ENCODE measurements at places on chromosomes 4 and X.

GRCh38 chr4:149932188-149932587, 116.5 kb upstream of the IQCM start:
- DNase-seq = no peak

DNA sequence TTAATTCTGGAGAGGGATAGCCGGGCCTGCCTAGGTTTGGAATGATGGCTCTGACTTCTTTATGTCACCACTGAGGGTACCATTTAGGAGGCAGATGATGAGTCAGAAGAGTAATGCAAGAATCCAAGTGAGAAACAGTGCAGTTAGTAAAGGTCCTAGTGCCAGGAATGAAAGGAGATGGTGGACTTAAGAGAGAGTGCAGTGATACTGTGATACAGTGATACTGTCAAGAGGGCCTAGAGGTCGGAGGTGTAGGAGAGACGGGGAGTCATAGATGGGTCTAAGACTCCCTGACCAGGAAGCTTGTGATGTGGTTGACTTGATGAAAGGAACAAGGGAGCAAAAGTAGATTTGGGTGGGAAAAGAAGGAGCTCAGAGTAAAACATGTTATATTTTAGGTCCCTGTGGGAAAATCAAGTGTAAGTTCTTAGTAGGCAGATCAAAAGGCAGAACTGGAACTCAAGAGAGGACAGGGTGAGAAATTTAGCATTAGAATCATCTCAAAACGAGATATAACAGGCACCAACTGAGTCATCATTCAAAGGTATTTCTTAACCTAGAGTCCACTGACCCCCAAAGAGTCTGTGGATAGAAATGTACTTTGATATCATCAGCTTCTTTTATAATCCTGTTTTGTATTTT, 85.0 kb downstream of the NFKB1 start:
- DNase-seq = no peak

DNA sequence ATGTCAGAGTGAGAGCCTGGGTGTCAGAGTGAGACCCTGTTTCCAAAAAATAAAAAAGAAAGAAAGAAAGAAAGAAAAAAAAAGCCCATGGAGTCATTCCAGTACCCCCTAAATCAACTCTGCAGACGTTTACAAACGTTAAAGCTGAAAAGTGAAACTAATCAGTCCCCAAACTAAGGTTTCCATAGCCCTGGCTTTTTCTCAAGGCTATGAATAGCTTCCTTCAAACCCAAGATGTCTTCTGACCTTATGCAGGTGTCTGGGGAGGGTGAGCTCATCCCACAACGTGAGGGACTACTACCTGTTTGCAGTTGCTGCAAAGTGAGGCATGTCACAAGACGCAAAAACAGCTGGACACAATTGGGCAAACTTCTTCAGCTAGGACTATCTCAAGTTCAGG, 144.0 kb downstream of the SH3KBP1 start:
- no peak for DNase-seq

DNA sequence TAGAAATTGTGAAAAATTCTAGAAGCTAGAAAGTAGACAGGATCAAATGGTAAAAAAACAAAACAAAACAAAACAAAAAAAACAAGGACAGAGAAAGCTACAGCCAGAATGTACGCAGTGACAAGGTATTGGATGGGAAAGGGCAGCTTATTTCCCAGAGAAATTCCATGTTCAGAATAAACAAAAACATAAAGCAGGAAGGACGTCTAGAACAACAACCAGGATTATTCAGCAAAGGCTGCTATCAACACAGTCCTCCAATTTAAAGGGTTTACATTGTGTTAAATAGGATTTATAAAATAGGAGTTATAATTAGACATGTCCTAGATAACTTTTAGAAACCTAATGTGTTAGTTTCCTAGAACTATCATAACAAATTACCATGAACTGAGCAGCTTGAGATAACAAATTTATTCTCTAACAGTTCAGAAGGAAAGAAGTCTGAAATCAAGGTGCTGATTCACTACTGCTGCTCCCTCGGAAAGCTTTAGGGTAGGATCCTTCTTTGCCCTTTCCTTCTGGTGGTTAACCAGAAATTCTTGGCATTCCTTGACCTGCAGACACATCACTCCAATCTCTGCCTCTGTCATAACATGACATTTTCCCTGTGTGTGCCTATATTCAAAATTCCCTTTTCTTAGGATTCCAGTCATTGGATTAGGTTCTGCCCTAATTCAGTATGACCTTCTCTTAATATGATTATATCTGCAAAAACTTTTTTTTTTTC, 175.6 kb downstream of the SNCA start:
- no peak for DNase-seq

DNA sequence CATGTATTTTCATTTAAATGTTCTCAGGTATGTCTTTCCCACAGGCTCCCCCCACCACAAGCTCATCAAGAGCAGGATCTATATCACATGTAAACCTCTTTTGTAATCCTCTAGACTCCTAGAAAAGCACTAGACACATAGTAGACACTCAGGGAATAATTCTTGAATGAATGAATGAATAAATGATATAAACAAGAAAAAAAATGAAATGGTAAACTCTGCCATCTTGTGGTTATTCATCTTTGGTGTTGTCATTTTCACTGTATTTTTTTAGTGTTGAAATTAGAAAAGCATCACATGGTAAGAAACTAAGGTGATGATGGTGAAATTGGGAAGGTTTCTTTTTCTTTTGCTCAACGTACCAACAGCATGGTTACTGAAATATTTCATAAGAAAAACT, 34.2 kb upstream of the C1GALT1C1 start:
- DNase-seq = no peak

GRCh38 chr4:107757864-107758476, 37.9 kb upstream of the PAPSS1 start:
- DNase-seq = no peak

GRCh38 chr4:139940600-139940999, 213.4 kb downstream of the MAML3 start:
- DNase-seq = no peak

- DNase-seq = no peak
These were observed 513.8 kb upstream of the FAM241A start for GRCh38 chr4:111631215-111631999.

GRCh38 chr4:144411700-144412099, 234.3 kb upstream of the HHIP start:
- DNase-seq = no peak

DNA sequence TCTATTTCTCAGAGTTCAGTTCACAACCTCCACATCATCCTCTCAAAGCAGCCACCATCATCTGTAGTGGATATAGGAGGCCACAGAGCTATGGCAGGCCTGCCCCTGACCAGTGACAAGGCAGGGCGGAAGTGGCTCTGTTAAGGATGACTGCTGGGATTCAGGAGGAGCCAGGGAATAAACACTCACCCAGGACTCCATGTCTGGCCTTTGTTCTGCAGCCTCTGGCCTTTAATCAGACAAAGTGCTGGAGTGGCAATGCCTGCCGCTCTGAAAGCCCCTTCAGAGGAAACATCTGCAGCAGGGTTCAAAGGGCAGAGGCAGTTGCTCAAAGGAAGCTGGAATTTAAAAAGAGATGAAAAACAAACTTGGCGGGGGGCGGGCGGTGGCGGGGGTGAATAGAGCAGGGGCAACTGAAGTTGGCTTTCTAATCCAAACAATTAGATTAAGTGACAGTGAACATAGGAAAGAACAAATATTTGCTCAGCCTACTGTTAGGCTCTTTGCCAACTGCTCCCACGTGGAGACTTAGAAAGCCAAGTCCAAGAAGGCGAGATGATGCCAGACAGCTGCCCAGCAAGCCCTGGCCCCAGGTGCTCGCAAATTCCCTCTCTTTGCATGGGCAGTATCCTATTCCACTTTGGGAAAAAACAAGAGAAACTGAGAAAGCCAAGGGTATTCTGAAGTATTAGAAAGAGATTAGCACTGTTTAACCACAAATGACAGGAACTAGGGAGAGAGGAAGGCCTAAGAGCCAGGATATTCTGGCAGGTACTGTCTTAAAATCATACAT, 5.5 kb downstream of the MPP1 start:
- DNase-seq = no peak

- DNase-seq = no peak
These were observed 89.2 kb downstream of the PJA1 start for GRCh38 chrX:69076088-69076487.

- DNase-seq = no peak
These were observed 39.6 kb upstream of the SRPX start for GRCh38 chrX:38260231-38260630.

- no peak for DNase-seq
These were observed 251.7 kb downstream of the MAPK10 start for GRCh38 chr4:86108137-86108536.

DNA sequence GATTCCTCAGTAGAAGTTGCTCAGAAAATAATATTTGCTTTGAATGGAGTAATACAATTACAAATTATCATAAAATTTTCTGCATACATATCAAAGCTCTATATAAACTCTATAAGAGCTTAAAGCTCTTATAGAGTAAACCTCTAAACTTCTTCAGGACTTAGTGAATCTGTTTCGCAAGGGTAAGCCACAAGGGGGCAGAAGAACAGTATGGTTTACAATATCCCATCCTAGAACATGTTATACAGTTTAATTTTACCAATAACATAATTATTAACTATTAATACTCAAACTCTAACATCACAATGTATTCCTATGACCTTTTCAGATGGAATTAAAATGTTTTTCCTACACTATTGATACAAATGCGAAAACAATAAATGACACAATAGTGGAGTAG, 33.8 kb upstream of the SPANXN1 start:
- no peak for DNase-seq

GRCh38 chr4:27717431-27717755, 856.8 kb downstream of the STIM2 start:
- no peak for DNase-seq

DNA sequence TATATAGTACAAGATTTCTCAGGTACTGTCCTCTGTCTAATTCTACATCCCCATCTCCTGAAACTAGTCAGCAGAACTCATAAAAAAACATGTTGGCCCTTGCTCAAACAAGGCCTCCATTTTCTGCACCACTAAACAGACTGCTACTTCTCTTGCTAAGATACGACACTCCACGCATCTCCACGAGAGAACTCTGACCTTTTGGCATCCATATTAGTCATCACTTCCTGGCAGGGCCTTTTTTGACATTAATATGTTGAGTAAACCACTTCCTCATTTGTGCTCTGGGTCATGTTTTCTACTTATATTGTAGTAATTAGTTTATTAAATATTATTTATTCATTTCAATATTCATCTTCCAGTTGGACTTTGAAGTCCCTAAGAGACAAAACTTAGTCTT, 65.6 kb downstream of the DCAF8L1 start:
- no peak for DNase-seq

Measured in stimulated activated CD4-positive, alpha-beta T cell treated with anti-CD3 and anti-CD28 coated beads, TNF-alpha, amount 100 ng/mL, for 1 hour (primary cell).